ENCODE measurements at places on chromosomes 2 and 18.

DNA sequence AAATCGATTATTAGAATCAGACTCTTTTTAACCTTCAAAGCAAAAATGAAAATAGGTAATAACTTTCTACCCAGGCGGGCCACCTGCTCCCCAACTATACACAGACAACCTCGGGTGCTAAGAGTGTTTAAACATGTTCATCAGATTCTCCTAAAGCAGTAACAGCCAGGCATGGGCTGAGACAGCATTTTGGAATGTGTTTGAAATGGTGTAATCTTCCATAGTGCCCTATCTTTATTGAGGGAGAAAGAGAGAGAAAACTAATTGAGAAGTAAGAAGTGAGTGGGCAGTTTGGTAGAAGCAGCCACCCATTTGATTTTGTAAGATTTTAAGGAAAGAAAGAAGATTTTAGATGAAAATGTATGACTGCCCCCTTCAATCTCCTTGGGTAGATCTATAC, 196.1 kb upstream of the CTAGE1 start:
- no peak for DNase-seq

- DNase-seq = no peak
These were observed 111.3 kb downstream of the EML6 start for GRCh38 chr2:54834721-54835120.

GRCh38 chr18:32328379-32328778, 138.5 kb downstream of the MEP1B start:
- DNase-seq = no peak

GRCh38 chr18:56312551-56313335, 325.6 kb downstream of the TXNL1 start:
- no peak for DNase-seq

DNA sequence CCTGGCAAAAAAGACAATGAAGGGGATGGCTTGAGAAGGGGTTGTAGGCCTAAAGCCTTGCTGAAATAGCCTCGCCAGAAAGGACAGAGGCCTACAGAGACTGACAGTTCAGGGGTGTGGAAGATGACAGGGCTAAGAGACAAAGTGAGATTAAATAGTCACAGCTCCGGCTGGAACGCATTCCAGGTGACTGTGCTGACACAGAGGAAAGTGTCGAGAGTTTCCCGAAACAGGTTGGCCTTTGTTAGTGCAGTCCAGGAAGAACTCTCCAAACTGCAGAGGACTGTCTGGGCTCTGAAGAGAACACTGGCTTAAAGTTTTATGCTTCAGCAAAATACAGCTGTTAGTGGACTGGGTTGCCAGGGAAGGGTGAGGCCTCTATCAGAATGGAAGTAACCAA, 52.8 kb downstream of the METTL4 start:
- no peak for DNase-seq

- no peak for DNase-seq
These were observed 35.2 kb downstream of the OTOF start for GRCh38 chr2:26442707-26443106.

- no peak for DNase-seq
These were observed 63.0 kb downstream of the MCFD2 start for GRCh38 chr2:46852598-46852997.

- no peak for DNase-seq
These were observed 89.5 kb downstream of the VAPA start for GRCh38 chr18:10003281-10003680.

GRCh38 chr2:72205504-72205881, 57.8 kb upstream of the CYP26B1 start:
- no peak for DNase-seq

DNA sequence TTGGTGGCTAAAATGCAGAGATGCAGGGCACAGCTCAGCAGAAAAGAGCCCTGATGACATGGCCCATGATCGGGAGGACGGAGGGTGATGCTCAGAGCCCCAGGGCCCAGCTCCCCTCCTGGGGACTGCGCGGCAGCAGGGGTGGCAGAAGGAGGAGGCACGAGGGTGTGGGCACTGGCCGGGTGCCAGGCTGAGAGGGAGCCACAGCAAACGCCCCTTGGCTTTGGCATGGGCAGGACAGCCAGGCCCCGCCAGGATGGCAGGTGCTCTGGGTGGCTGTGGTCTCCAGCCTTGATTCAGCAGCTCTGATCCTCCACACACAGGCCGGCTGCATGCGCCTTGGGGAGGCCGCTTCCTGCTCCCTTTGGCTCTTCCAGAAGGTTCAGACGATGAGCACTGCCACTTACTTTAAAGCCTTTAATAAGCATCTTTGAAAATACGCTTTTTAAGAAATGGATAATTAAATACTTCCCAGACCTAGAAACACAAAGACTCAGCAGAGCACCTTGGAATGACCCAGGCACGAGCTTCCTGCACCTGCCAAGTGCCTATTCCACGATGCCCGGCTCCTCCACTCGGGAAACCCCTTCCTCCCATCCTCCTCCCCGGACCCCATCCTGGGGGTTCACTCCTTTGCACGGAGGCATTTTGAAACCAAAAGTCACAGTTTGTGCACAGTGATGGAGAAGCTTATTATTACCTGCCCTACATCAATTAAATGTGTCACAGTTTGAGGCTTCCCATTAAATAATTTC, 78.5 kb upstream of the SNTG2 start:
- no peak for DNase-seq

GRCh38 chr18:42614619-42615293, 500.7 kb downstream of the RIT2 start:
- peak; percentile 98 for DNase-seq

DNA sequence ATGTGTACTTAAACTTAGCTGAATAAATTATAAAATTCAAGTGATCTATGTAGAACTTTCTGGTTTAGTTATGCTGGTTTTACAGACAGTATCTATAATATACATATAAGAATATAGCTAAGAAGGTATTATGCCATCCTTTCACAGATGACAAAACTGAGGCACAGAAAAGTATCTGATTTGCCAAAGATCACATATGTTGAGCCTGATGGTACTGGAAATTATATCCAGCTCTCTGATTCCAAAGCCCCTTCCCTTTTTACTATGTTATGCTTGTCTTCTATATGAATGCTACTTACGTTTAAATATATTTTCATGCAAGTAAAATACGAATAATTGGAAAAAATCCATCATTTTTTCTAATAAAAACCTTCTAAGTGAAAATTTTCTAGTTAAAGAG, 1631.3 kb downstream of the DPP10 start:
- no peak for DNase-seq

DNA sequence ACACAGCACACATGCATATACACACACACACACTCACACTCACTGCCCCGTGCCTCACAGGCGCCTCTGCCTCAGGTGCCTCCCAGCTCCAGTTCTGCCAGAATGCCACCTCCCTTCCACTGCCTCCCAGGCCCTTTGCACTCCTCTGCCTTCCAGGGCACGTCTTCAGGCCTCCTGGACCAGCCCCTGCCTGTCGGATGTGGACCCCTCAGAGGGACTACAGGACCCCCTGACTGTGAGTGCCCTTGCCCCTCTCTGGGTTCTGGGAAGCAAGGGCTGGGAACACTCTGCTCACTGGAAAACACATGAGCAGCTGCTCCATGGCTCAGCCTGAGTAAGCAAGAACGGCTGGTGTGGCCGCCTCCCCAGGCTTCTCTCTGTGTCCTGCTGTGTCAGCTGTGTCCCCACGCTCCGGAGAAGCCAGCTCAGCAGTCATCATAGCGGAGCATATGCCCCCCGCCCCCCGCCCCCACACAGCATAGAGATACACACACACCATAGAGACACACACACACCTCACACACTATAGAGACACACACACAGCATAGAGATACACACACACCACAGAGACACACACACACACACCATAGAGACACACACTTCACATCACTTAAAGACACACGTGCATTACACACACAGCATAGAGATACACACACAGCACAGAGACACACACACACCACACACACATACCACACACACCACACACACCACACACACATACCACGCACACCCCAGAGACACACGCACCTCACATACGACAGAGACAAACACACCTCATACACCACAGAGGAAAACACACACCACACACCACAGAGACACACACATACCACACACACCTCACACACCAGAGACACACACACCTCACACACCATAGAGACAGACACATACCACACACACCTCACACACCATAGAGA, 271.3 kb downstream of the CYRIA start:
- DNase-seq = no peak

DNA sequence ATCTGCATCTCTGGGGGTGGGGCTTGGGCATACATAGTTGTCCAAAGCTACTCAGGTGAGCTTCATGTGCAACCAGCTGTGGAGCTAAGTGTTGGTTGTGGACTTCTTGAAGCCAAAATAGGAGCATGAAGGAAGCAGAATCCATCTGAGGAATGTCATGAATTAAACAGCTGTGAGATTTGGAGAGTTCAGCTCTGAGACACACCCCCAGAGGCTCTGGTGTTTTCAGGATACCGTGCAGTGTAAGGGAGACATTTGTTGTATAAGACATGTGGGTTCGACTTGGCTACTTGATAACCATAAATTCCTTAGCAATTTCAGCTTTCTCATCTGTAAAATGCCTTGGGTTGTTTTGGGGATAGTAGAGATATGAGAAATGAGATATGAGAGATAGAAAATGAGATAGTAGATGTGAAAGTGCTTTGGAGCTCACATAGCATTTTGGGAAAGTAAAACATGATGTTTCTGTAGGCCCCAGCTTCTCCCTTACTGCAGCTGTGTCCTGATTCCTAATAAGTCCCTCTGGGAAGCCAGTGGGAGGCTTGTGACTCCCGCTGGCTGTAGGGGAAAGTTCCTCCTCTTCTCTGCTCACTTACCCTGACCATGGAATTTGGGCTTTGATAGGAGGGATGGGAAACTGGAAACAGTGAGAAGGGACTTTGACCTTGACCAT, 50.0 kb downstream of the DPYSL5 start:
- no peak for DNase-seq

- no peak for DNase-seq
These were observed 68.3 kb upstream of the ACYP2 start for GRCh38 chr2:54047091-54047490.

- DNase-seq = no peak
These were observed 71.1 kb downstream of the LDLRAD4 start for GRCh38 chr18:13289481-13290205.

- no peak for DNase-seq
These were observed 53.9 kb upstream of the EPC2 start for GRCh38 chr2:148590612-148591011.

GRCh38 chr2:207240649-207241048, 74.9 kb upstream of the KLF7 start:
- DNase-seq = no peak

DNA sequence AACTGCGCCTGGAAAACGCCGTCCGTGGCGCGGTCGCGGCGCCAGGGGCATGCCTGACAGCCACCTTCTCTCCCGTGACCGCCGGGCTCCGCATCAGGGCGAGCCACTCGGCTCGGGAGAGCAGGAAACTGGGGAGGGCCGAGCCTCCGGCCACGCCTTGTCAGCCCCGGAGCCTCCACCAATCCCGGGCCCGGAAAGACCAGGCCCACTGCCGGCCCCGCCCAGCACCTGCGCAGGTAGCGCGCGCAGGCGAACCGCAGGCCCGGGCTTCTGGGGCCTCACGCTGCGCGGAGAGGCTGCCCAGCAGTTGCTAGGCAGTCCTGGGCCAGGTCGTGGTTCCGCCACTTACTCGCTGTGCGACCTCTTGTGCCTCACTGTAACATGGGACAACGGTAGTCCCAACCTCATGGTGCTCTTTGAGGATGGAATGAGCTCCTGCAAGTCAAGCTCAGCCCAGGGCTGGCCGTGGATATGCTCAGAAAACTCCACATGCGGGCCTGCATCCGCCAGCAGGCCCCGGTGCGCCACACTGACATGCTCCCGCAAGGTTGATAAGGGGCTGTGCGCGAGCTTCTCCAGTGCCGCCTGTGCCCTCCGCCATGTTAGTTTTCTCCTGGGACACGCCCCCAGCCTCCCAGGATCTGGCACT, 97.1 kb downstream of the INHBB start:
- no peak for DNase-seq

- no peak for DNase-seq
These were observed 131.7 kb upstream of the SPOPL start for GRCh38 chr2:138369856-138370255.

- no peak for DNase-seq
These were observed 33.6 kb upstream of the MAPRE3 start for GRCh38 chr2:26936855-26937254.

DNA sequence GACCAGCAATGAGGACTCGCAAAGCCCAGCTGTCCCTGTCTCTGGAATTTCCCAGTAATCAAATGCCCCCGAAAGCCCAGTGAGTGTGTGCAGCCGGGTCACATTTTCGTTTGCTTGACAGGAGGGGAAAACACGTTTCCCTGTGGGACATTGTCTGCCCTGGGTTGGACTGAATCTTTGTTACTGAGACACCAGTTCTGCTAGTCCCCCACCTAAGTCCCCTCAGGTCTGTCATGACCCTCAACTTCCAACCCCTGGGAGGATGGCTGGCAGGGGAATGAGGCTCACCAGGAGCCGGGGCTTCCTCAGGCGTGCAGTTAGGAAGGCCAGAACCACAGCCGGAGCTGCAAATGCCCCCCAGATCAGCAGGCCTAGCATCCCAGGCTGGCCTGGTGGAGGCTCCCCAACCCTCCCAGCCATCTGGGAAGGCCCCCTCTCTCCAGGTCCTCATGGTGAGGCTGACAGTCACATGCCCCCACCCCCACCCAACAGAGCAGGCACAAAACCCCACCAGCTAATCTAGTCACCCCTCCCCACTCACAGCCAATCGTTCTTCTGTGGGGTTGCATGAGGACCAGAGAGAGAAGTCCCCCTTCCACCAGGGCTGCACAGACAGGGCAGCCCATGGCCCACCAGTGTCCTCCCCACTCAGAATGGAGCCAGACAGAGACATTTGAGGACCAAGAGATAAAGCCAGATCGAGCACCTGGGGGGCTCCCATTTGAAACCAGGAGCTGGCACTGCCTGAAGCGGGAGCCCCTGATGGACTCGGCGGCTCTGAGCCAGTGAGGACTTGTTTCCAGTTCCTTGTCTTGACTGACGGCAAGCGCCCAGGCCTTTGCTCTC, 33.6 kb downstream of the CYP26B1 start:
- DNase-seq = no peak

DNA sequence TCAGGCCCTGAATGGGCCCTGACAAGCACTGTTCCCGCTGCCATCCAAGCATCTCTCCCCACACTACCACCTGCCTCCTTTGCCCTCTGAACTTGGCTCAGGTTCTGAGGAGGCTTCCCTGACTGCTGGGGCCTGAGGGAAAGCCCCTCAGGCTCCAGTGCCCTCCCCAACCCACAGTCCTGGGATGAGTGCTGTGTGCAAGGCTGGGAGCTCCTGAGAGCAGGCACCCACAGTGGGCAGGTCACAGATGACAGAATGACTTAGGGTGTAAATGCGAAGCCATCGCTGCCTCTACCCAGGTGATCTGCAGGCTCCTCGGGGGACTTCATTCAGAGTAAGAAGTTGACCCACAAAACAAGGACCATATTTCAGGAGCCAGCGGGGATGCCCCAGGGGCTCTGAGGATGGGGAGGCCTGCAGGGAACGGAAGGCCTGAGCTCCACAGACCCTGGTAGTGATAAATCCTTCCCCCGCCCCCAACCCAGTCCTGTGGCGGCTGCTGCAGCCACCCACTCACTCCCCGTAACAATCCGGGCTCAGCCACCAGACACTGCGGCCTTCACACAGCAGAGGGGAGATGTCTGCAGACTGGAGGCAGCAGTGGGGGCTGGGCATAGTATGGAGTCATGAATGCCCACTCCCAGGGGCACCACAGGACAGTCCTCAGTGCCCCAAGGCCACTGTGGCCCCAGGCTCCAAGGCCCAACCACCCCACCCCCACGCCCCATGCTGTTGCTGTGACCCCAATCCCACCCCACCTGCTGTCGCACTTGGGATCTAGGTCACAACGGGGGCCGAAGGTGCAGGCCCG, 8.9 kb downstream of the BIN1 start:
- DNase-seq = no peak

Data from SHP77 treated with DMSO at 0.1 percent for 48 hours (cell line).